Mesothelial cell of epicardium (in vitro differentiated cells): ENCODE measurements at places on chromosomes 2 and 18. TPM values are rescaled to one million over a fixed set of nuclear protein-coding genes. Genes with fewer than 3 reads are reported as not detected.

DNA sequence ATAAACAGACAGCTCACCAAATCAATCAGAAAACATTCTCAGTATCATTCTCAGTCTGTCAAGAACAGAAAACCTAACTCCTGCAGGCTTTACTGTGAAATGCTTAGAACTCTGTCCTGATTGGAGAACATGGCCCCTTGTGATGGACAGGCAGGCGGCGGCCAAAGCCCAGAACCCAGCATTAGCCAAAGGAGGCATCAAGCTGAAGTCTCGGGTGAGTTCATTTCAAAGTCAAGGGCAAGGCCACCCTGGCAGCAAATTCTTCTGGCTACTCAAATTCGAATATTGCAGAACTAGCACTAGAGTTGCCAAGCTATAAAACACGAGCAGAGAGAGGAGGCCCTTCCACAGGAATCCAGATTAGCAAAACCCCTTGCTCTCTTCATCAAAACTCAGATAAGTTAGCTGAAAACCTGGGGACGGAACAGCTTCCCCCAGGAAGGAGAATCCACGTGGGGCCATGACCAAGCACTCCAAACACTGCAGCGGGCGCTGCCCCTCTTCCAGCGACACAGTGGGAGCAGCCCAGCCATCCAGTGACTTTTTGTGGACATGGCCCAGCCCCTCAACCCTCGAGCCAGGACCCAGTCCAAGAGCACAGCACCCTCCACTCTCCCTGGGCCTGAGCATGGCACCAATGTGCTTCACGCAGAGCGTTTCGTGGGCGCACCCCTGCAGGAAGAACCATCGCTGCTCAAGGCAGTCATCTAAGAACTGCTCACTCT is 98.6 kb downstream of the HDAC4 start:
- no peak for DNase-seq
- no peaks in the 10 kb centered on the region for H3K36me3 ChIP-seq
- peaks cover 22% of the 10 kb centered on the region for H3K4me1 ChIP-seq
- no peaks in the 10 kb centered on the region for H3K27me3 ChIP-seq
- no peak overlapping the region for H3K4me3 ChIP-seq
- H3K27ac ChIP-seq = no peak overlapping the region

DNA sequence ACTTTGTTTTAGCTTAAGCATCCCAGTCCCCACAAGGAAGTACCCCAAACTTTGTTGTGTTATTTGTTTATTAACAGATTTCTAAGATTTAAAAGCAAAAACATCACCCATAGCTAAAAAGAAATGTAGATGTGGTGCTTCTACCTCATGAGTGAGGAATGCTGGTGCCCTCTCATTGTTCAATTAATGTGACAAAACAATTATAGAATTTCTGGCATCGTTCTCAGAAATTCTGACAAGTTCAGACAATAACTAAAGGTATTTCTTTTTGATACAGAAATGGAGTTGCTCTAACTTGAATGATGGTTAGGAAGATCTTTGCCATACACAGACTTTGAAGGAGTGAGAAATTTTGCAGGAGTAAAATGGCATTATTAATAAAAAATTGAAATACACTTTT is 42.9 kb downstream of the SPRED2 start:
- no peak overlapping the region for H3K27ac ChIP-seq
- H3K4me1 ChIP-seq = peaks cover 19% of the 10 kb centered on the region
- no peak for DNase-seq
- no peaks in the 10 kb centered on the region for H3K27me3 ChIP-seq
- no peaks in the 10 kb centered on the region for H3K36me3 ChIP-seq

GRCh38 chr2:188338463-188338862 is 46.8 kb downstream of the GULP1 start:
- H3K36me3 ChIP-seq = peaks cover 10% of the 10 kb centered on the region
- DNase-seq = no peak
- peaks cover 21% of the 10 kb centered on the region for H3K4me1 ChIP-seq
- H3K27me3 ChIP-seq = no peaks in the 10 kb centered on the region
- H3K27ac ChIP-seq = no peak overlapping the region

DNA sequence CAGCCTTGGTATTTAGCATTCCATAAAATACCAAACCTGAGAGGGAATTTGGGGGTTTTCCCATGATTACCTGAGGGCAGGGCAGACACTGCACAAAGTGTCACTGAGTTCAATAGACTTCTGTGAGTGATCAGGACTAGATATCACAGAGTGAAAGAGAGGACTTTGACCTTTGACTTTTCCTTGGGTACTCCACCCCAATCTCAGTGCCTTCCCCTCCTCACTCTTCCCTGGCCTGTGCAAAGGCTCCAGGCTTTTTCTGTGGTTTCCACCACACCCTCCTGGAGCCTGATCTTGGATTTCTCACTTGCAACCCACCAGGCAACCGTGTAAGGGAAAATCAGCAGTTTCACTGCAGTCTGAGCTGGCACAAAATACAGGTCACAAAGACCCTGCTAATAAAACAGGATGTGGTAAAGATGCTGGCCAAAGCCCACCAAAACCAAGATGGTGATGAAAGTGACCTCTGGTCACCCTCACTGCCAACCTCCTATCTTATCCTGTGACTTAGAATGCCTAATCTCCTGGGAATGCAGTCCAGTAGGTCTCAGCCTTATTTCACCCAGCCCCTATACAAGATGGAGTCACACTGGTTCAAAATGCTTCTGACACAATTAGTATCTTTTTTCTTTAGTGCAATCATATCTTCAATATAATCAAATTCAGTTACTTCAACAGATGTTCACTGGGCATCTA is 64.0 kb downstream of the BOD1L2 start:
- H3K4me3 ChIP-seq = no peak overlapping the region
- H3K36me3 ChIP-seq = no peaks in the 10 kb centered on the region
- H3K27me3 ChIP-seq = peaks cover 8% of the 10 kb centered on the region
- peaks cover 10% of the 10 kb centered on the region for H3K4me1 ChIP-seq
- no peak overlapping the region for H3K27ac ChIP-seq

- DNase-seq = no peak
- no peaks in the 10 kb centered on the region for H3K4me1 ChIP-seq
- no peak overlapping the region for H3K4me3 ChIP-seq
- H3K27me3 ChIP-seq = peaks cover 22% of the 10 kb centered on the region
- no peaks in the 10 kb centered on the region for H3K36me3 ChIP-seq
- no peak overlapping the region for H3K27ac ChIP-seq
Observed at GRCh38 chr18:57959278-57959677, 84.7 kb upstream of the NEDD4L start.

- no peak overlapping the region for H3K27ac ChIP-seq
- peaks cover 13% of the 10 kb centered on the region for H3K4me1 ChIP-seq
- no peak overlapping the region for H3K4me3 ChIP-seq
- no peak for DNase-seq
- no peaks in the 10 kb centered on the region for H3K27me3 ChIP-seq
- no peaks in the 10 kb centered on the region for H3K36me3 ChIP-seq
Observed at GRCh38 chr2:220320326-220320725, 692.9 kb downstream of the SLC4A3 start.

- H3K27ac ChIP-seq = no peak overlapping the region
- no peaks in the 10 kb centered on the region for H3K27me3 ChIP-seq
- peaks cover 35% of the 10 kb centered on the region for H3K36me3 ChIP-seq
- no peak overlapping the region for H3K4me3 ChIP-seq
Observed at GRCh38 chr2:69902213-69902922, 8.6 kb downstream of the SNRNP27 start.

DNA sequence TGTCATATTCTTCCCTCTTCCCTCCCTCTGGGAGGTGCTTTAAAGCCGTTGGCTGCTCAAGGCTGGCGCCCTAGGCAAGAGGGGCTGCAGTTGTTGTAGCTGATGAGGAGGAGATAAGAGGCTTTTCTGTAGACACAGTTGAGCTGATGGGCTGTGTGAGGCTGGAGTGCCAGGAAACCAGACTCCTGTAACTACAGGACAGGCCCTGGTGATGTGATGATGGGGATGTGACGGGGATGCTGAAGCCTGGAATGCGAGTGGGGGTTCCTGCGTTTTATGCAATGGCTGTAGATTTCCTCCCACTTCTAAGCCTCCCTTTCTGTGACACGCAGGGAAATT is 5.7 kb upstream of the EFR3B start:
- no peak overlapping the region for H3K27ac ChIP-seq
- no peaks in the 10 kb centered on the region for H3K36me3 ChIP-seq
- H3K27me3 ChIP-seq = peaks cover 11% of the 10 kb centered on the region
- DNase-seq = no peak
- H3K4me3 ChIP-seq = no peak overlapping the region
- H3K4me1 ChIP-seq = peaks cover 5% of the 10 kb centered on the region

- no peak overlapping the region for H3K27ac ChIP-seq
- H3K36me3 ChIP-seq = no peaks in the 10 kb centered on the region
- no peak for DNase-seq
- H3K4me1 ChIP-seq = peaks cover 24% of the 10 kb centered on the region
- H3K4me3 ChIP-seq = no peak overlapping the region
- no peaks in the 10 kb centered on the region for H3K27me3 ChIP-seq
Observed at GRCh38 chr2:57881998-57882888, 164.4 kb upstream of the VRK2 start.

DNA sequence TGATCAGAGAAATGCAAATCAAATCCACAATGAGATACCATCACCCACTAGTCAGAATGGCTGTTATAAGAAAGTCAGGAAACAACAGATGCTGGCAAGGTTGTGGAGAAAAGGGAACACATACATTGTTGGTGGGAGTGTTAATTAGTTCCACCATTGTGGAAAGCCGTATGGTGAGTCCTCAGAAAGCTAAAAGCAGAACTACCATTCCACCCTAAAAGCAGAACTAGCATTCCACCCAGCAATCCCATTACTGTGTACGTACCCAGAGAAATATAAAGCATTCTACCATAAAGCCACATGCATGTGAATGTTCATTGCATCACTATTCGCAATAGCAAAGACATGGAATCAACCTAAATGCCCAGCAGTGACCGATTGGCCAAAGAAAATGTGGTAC is 60.7 kb downstream of the ANKRD62 start:
- no peak overlapping the region for H3K4me3 ChIP-seq
- H3K4me1 ChIP-seq = peaks cover 1% of the 10 kb centered on the region
- no peak overlapping the region for H3K27ac ChIP-seq
- H3K36me3 ChIP-seq = no peaks in the 10 kb centered on the region

DNA sequence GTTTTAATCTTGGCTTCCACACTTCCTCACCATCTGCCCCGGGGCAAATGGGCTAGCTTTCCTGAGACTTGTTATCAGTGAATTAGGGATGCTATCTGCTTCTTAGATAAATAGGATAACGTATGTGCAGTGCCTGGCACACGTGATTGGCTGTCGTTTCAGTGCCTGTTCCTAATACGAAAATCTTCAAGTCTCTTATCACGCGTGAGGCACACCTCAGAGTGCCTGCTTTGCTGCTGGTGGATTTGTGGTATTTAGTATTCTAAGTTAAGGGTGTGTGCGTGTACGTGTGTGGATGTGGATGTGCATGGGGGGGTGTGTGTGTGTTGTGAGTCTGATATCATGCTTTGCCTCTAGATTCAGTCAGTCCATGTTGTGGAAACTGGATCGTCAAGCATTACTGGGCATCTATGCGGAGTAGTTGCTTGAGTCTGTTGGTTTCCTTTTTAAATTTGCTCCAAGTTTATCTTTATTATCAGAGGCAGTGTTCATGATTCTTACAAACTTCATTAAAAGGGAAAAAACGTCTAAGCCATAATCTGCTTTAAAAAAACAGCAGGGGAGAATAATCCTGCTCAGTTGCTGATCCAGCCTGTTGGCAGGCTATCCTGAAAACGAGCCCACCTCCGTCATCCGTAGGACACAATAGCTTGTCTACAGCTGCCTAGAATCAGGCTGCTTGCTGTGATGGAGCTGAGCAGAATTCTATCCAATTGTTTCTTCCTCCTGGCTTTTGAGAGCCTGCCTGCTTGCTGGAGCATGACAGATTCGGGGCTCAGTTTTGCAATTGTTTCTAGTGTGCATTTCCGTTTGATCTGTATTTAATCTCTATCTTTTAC is 6.6 kb downstream of the SH3RF3 start:
- DNase-seq = peak; percentile 22
- peaks cover 12% of the 10 kb centered on the region for H3K4me1 ChIP-seq
- H3K36me3 ChIP-seq = no peaks in the 10 kb centered on the region

DNA sequence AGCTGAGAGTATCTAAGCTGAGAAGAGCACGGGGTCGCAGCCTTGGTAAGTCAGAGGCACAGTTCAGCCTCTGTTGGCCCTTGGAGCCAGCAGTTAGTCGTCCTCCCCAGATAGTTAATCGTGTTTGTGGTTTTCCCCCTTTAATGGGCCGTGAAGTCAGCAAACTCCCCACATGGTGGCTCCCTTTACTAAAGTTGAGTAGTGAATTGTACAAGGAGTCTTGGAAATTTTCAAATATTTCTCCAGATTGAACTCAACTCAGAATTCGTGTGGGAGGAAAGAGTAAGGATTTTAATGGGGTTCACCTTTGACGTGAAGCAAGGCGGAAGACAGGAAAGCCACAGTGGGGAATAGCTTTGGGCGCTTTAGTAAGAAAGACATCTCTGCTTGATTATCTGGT is 2.4 kb upstream of the ADCYAP1 start:
- DNase-seq = no peak
- H3K36me3 ChIP-seq = no peaks in the 10 kb centered on the region
- no peak overlapping the region for H3K4me3 ChIP-seq

GRCh38 chr2:147398996-147399395 is 445.8 kb upstream of the ACVR2A start:
- no peak for DNase-seq
- no peak overlapping the region for H3K27ac ChIP-seq
- H3K36me3 ChIP-seq = no peaks in the 10 kb centered on the region
- no peak overlapping the region for H3K4me3 ChIP-seq
- no peaks in the 10 kb centered on the region for H3K4me1 ChIP-seq

- no peaks in the 10 kb centered on the region for H3K36me3 ChIP-seq
- peaks cover 7% of the 10 kb centered on the region for H3K4me1 ChIP-seq
- peak overlapping the region; percentile 1 for H3K27ac ChIP-seq
- H3K4me3 ChIP-seq = no peak overlapping the region
Observed at GRCh38 chr2:225920621-225921220, 521.2 kb downstream of the NYAP2 start.

- peaks cover 10% of the 10 kb centered on the region for H3K4me1 ChIP-seq
- H3K4me3 ChIP-seq = no peak overlapping the region
- H3K27me3 ChIP-seq = no peaks in the 10 kb centered on the region
- H3K36me3 ChIP-seq = no peaks in the 10 kb centered on the region
- DNase-seq = peak; percentile 33
Observed at GRCh38 chr2:128644156-128644555, 325.5 kb upstream of the HS6ST1 start.

DNA sequence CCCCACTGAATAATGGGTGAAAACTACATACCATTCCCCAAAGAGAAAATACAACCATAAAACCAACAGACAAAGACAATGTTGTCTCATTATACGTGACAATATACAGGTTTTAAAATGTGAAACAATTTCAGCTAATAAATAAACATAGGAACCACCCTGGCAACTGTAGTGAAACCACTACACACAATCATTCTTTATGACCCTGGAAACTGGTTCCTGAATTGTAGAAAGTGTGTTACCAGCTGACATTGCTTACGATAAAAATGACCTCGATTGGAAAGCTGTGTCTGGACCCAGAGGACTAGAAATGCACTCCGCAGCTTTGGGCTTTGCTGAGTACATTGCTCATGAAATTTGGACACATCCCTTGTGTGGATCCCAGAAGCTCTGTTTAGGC is 73.9 kb upstream of the LPIN2 start:
- no peak overlapping the region for H3K4me3 ChIP-seq
- H3K36me3 ChIP-seq = no peaks in the 10 kb centered on the region
- H3K4me1 ChIP-seq = peaks cover 71% of the 10 kb centered on the region

STRADB gene
- 38.7 to 44.4 TPM (median 42.5 TPM) in 3 replicates for total RNA-seq

TMEM37 gene
- total RNA-seq = 11.9 to 13.6 TPM (median 12.6 TPM) in 3 replicates

FSIP2 gene
- 21.8 to 28.7 TPM (median 25.2 TPM) in 3 replicates for total RNA-seq

DYNAP gene
- not detected in 3 replicates for total RNA-seq

TGFA gene
- total RNA-seq = 0.77 to 0.96 TPM (median 0.78 TPM) in 3 replicates

SH3BP4 gene
- 44.1 to 45.0 TPM (median 44.3 TPM) in 3 replicates for total RNA-seq

LYG1 gene
- total RNA-seq = 1.9 to 2.2 TPM (median 2.1 TPM) in 3 replicates

TNP1 gene
- not detected in 3 replicates for total RNA-seq

RBM44 gene
- 0.60 to 0.72 TPM (median 0.69 TPM) in 3 replicates for total RNA-seq
